ENCODE measurements at places on chromosomes 4 and X. TPM values are rescaled to one million over a fixed set of nuclear protein-coding genes. Genes with fewer than 3 reads are reported as not detected.

GRCh38 chr4:101953949-101954348, 163.4 kb downstream of the BANK1 start:
- DNase-seq, result no peak
- no peaks in the 10 kb centered on the region for H3K4me1 ChIP-seq
- no peaks in the 10 kb centered on the region for H3K27me3 ChIP-seq
- no peak overlapping the region for H3K27ac ChIP-seq

DNA sequence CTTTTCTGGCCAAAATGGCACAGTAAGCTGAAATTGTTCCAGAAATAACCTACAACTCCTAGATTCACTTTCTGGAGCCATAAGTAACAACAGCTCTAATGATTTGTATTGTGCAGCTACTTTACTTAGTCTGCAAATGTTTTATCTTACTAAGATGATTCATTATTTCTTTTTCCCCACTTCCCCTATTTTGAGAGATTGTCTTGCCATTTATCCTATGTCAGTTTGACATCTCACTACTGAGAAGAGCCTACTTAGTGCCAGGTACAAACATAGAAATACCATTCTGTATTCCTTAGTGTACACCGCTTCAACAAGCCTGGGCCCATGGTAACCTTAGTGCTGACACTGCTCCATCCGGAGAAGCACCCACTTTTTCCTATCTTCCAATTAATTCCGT, 13.8 kb upstream of the STK26 start:
- H3K27ac ChIP-seq, result no peak overlapping the region
- no peaks in the 10 kb centered on the region for H3K36me3 ChIP-seq
- no peak overlapping the region for H3K4me3 ChIP-seq

The FAM241A gene
- total RNA-seq, result 2.4 TPM

The PLS3 gene
- total RNA-seq, result 152 TPM
